Activated CD8-positive, alpha-beta T cell treated with anti-CD3 and anti-CD28 coated beads for 36 hours (primary cell): ENCODE measurements at places on chromosomes 6 and 20. TPM values are rescaled to one million over a fixed set of nuclear protein-coding genes. Genes with fewer than 3 reads are reported as not detected.
A peak's percentile ranks its signal among the peaks of the same experiment; 100 is the strongest.

GRCh38 chr6:36686668-36687513 lies 8.4 kb downstream of the CDKN1A start:
- no peak for DNase-seq

GRCh38 chr6:96545882-96546281 lies 17.0 kb upstream of the FHL5 start:
- no peak for DNase-seq

Gene RBCK1
- total RNA-seq: 122 TPM

- no peak for DNase-seq
These were observed 31.4 kb downstream of the TBC1D32 start for GRCh38 chr6:121302882-121303281.

DNA sequence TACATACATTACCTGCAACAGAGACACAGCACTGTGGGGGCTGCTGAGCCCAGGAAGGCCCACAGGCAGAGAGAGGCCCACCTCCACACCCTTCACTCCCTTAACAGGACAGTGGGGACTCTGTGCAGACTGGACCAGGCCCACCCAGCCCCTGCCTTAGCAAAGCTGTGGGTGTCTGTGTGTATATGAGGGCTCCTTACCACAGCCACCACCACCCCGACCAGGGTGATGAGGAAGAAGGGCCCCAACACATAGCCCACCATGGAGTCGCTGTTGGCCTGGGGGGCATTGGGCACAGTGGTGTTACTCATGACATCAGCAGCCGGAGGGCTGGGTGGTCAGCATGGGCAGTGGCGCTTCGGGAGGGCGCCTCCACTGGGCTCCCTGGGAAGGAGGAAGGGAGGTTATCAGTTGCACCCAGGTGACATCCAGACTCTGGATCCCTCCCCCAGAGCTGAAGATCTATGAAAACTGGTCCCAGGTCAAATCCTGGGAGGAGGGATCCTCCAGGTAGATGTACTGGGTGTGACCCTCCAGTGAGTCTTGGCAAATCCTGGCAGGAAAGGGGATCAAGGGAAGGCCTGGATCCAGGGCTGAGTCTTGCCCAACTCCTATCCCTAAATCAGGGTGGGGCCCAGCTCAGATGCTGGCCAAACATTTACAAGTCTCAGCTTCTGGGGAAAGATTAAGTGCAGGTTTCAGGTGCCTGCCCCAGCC lies 1.2 kb downstream of the SMIM29 start:
- DNase-seq: no peak

DNA sequence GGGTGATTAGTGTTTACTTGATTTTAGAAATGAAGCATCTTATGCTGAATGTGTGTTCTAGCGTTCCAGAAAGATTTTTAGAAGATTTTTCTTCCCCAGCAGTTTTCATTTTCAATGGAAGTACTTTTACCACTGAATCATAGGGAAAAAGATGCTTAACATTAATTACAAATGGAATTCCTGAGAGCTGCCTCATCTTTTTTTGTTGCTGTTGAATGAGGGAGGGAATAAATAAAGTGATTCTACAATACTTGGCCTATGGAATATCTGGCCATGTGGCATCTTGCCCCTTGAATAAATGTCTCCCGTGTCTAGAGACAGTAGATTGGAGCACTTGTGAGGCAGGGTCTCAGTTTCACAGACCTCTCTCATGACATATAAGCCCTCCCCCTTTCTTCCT lies 44.1 kb upstream of the SLC22A1 start:
- no peak for DNase-seq

Gene CRISP2
- total RNA-seq: not detected

DNA sequence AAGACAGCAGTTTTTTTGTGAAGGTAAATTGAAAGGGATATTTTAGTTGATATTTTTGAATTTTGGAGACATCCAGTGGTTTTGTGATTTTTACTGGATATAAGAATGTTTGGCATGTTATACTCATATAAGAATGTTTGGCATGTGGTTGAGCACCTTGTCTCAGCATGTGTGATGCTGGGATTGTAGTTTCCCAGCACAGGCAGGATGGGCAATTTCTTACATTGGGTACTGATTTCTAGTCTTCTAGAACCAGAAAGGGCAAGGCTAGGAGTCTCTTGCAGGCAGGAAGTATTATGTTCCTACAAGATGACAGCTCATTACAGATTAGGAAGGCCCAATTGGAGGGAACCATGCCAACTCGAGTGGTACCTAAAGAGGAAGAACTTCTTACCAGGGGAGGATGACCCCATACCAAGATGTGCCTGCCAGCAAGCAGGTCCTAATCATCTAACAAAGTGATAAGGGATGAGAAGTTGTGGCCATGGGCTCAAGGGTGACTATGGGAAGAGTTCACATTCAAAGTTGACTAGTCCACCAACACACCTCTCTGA lies 377.8 kb downstream of the UTRN start:
- DNase-seq: no peak

Gene TAGAP
- total RNA-seq: 112 TPM

Gene FNDC1
- not detected for total RNA-seq

GRCh38 chr6:99130897-99131873 lies 183.4 kb upstream of the FBXL4 start:
- no peak for DNase-seq

DNA sequence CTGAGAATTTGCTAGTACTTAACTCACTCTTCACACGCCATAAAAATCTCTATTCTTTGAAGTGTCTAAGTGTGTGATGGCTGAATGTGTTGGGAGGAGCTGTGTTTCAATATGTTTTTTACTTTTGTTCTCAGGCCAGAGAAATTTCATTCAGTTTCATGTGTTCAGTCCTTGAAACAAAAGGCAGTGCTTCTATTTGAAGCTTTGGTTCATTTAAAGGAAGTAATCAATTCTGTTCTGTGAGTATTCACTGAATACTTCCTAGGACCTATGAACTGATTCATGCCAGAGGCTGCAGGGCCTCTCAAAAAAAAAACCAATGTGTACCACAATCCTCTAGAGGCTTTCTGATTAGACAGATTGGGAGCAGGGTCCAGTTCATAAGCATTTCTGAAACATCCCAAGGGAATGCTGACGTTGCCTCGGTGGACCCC lies 12.4 kb upstream of the F13A1 start:
- DNase-seq: no peak

Gene TRIM10
- not detected for total RNA-seq

DNA sequence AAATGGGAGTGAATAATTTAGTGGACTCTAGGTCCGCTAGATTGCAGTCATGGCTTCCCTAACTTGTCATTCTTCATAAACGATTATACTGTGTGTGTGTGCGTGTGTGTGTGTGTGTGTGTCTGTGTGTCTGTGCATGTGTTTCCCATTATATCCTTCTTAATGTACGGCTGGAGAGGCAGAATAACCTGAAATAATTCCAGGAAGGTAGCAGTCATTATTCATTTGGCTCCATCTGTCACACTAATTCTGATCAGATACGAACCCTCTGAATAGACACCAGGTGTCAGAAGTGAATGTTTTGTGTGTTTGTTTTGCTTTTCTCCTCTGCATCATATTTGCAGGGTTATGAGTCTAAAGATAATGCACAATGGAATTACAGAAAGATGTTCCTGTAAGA lies 372.9 kb downstream of the DOK5 start:
- no peak for DNase-seq

Gene C6orf120
- 16.3 TPM for total RNA-seq

DNA sequence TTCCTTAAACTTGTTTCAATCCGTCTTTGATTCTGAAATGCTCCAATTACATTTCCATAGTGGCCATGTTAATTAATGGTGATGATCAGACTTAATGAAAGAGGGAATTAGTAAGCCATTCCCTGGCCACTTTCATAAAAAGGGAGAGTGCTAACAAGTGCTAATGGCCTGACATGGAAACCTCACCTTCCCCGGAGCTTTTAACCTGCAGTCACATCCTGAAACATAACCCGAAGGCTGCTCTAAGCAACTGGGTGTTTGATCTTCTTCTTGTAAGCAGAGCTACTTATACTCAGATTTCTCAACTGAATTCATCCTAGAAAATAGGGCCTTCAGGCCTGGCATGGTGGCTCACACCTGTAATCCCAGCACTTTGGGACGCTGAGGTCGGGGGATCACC lies 67.1 kb upstream of the ZMYND8 start:
- DNase-seq: no peak

DNA sequence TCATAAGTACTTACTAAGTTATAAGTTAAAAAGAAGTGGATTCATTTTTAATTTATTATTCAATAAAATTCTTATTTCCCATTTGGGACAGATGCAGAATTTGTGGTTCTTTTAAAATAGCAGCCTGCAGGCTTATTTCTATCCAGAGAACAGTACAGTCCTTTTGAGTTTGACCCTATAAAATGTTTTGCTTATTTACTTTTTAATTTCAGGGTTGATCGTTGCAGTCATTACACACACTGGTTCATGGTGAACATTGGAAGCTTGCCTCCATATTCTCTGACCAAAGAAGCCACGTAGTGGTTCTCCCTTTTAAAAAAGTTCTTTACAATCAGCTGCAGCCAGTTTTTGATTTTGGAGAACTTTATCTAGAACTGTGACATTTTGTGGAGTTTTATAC lies 122.9 kb upstream of the PDE7B start:
- no peak for DNase-seq

Gene PGC
- not detected for total RNA-seq

GRCh38 chr20:52191916-52192718 lies 538 bp upstream of the ZFP64 start:
- peak; percentile 61 for DNase-seq

- no peak for DNase-seq
These were observed 6.8 kb downstream of the CGA start for GRCh38 chr6:87088076-87088475.

Gene GGTLC1
- total RNA-seq: not detected

GRCh38 chr6:91087908-91088307 lies 501.0 kb upstream of the MAP3K7 start:
- DNase-seq: no peak

- no peak for DNase-seq
These were observed 7.0 kb upstream of the PTPRK start for GRCh38 chr6:128527375-128527774.

GRCh38 chr6:69790629-69791028 lies 6.2 kb downstream of the LMBRD1 start:
- DNase-seq: no peak

Gene SLC17A4
- total RNA-seq: not detected
